ENCODE measurements at places on chromosomes 7 and 10. TPM values are rescaled to one million over a fixed set of nuclear protein-coding genes. Genes with fewer than 3 reads are reported as not detected.

ZNF804B gene
- total RNA-seq: not detected

IFIT1B gene
- total RNA-seq: not detected

TFR2 gene
- 17.7 TPM for total RNA-seq

FRMPD2 gene
- not detected for total RNA-seq

UNCX gene
- total RNA-seq: not detected

DNA sequence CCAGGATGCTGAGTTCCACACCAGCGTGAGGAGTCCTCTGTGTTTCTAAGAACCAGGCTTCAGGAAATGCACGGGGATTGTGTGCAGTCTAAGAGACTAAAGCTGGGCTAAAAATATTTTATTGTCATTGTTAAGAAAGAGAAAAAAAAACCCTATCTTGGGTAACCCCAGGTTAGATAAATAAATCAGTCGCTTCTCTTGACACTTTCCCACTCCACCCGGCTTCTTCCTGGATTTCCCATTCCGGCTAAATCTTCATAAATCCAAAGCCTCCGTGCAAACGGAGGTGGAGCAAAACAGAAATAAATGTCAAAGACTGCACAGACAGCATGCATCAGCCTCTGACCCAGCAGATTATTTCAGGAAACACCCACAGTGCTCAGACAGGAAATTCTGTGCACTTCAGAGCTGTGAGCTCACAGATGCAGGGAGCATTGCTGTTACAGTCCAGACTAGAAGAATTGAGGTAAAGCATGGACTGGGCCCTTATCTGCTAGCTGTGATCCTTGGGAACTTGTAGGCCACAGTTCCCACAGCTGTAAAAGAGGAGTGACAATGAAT lies 44.8 kb upstream of the GRID1 start:
- no peaks in the 10 kb centered on the region for H3K36me3 ChIP-seq
- no peaks in the 10 kb centered on the region for H3K27me3 ChIP-seq
- H3K27ac ChIP-seq: no peak overlapping the region
- DNase-seq: peak; percentile 27
- H3K4me1 ChIP-seq: peaks cover 42% of the 10 kb centered on the region

DNA sequence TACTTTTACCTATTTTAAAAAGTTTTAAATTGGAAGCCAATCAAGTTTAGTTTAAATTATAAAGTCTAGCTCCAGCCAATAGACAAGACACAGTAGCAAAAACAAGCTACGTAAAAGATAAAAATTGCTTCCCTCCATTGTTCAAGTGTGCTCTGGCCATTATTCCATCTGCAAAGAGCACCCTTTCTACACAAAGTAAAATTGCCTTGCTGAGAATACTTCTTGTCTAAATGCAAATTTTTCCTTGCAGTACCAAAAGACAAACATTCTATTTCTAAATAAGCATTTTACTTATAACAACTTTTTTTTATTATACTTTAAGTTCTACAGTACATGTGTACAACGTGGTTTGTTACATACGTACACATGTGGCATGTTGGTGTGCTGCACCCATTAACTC lies 75.9 kb upstream of the ZNF746 start:
- no peaks in the 10 kb centered on the region for H3K4me1 ChIP-seq
- H3K27me3 ChIP-seq: no peaks in the 10 kb centered on the region
- no peak overlapping the region for H3K27ac ChIP-seq

DNA sequence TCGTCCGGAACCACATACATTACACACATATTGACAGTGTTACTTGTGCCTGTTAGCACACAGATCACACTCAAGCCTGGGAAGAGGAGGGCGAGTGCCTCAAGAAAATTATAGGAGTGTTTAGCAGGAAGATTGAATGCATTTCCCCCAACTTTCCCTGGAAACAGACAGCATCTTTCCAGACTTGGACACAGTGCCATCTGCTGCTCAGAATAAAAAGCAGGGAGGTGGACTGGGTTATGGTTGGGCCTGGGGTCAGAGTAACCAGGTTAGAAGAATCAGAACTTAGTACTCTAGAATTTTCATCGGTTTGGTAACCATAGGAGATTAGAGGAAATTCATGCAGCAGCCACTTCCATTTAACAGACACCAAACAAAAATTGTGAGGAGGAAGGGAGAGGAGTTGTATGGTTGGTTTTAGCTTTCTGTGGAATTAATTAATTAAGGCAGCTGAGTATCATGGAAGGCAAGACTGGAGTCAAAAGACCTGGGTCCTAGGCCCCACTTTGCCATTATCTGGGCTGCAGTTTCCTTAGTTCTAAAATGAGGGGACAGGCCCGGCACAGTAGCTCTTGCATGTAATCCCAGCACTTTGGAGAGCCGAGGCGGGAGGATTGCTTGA lies 43.4 kb upstream of the OPTN start:
- H3K4me1 ChIP-seq: no peaks in the 10 kb centered on the region
- no peaks in the 10 kb centered on the region for H3K27me3 ChIP-seq
- no peak overlapping the region for H3K27ac ChIP-seq
- DNase-seq: no peak
- H3K4me3 ChIP-seq: no peak overlapping the region

- H3K4me3 ChIP-seq: no peak overlapping the region
- no peak overlapping the region for H3K27ac ChIP-seq
Observed at GRCh38 chr7:36070230-36070629, 82.8 kb upstream of the EEPD1 start.

DNA sequence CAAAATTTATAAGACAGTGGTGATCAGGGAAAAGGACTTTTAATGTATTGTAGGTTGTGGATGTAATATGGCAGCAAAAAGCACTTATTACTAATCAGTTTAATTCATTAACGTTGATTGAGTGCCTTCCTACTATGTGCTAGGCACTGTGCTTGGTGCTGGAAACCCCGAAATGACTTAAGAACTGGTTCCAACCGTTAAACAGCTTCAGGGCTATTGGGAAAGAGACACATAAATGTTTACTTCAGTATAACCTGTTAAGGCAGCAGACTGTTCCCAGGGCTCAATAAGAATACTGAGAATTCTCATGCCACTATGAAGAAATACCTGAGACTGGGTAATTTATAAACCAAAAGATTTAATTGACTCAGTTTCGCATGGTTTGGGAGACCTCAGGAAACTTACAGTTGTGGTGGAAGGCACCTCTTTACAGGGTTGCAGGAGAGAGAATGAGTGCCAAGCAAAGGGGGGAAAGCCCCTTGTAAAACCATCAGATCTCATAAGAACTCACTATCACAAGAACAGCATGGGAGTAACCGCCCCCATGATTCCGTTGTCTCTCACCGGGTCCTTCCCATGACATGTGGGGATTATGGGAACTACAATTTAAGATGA lies 1.1 kb upstream of the SLC25A13 start:
- H3K4me1 ChIP-seq: peaks cover 10% of the 10 kb centered on the region
- H3K27me3 ChIP-seq: no peaks in the 10 kb centered on the region
- H3K4me3 ChIP-seq: no peak overlapping the region
- H3K36me3 ChIP-seq: no peaks in the 10 kb centered on the region

DNA sequence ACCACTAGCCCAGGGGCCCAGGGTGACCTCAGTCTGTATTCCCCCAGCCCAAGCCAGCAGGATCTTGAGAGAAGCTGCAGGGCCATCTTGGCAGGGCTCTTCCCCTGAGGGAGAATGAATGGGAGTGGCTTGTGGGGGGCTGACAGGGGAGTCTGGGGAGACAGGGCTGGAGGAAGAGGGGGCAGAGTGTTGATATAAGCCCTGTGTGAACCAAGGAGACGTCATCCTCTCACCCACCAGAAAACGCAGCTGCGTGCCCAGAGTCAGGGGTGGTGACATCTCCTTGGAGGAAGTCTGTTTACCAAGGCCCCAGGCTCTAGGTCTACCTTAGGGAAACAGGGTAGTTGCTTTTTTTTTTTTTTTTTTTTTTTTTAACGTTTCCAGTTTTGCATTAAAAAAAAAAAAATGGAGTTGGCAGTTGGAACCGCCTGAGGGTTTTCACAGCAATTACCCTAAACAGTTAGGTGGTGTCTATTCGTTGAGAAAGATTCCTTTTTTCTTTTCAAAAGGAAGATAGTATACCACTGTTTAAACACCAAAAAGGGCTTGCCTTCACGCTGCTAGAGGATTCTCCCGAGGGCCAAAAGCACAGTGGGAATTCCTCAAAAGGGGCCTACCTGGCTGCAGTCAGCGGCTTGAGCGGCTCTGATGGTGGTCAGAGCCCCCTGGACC lies 113.8 kb downstream of the PRPF18 start:
- DNase-seq: no peak
- no peak overlapping the region for H3K4me3 ChIP-seq
- no peaks in the 10 kb centered on the region for H3K27me3 ChIP-seq
- no peaks in the 10 kb centered on the region for H3K4me1 ChIP-seq

- no peak for DNase-seq
- no peaks in the 10 kb centered on the region for H3K36me3 ChIP-seq
- no peaks in the 10 kb centered on the region for H3K27me3 ChIP-seq
- no peak overlapping the region for H3K4me3 ChIP-seq
- H3K27ac ChIP-seq: no peak overlapping the region
Observed at GRCh38 chr10:3229815-3230214, 57.2 kb upstream of the PITRM1 start.

DNA sequence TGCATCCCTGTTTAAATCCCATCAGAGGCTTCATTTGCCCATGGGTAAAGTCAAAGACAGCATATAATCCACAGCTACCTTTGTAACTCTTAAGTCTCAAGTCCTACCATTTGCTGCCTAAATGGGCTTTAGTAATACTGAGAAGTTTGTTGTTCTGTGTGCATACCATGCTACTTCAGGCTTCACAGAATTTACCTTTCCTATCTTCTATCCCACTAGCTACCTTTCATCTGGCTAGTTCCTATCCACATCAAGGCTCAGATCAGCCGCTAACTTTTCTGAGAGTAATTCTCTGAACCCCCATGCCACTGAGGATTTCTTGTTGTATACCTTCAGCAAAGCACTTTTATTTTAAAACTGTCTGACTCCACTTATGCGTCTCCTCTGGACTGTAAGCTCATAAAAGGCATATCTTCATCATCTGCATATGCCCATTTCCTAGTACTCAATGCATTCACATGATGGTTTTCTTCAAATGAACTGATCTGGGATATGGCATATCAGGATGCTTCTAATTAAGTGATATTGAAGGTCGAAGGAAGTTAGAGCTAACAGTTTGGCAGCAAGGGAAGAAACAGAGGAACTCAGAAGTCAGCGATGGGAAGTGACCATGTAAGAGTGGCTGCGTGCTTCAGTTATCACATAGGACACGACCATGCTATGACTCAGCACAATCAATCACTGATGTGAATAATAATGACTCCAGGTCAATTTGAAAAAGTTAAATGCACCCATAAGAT lies 283.9 kb upstream of the DKK1 start:
- no peak overlapping the region for H3K4me3 ChIP-seq
- H3K27ac ChIP-seq: no peak overlapping the region
- H3K36me3 ChIP-seq: no peaks in the 10 kb centered on the region
- no peaks in the 10 kb centered on the region for H3K4me1 ChIP-seq
- no peak for DNase-seq
- H3K27me3 ChIP-seq: no peaks in the 10 kb centered on the region

DNA sequence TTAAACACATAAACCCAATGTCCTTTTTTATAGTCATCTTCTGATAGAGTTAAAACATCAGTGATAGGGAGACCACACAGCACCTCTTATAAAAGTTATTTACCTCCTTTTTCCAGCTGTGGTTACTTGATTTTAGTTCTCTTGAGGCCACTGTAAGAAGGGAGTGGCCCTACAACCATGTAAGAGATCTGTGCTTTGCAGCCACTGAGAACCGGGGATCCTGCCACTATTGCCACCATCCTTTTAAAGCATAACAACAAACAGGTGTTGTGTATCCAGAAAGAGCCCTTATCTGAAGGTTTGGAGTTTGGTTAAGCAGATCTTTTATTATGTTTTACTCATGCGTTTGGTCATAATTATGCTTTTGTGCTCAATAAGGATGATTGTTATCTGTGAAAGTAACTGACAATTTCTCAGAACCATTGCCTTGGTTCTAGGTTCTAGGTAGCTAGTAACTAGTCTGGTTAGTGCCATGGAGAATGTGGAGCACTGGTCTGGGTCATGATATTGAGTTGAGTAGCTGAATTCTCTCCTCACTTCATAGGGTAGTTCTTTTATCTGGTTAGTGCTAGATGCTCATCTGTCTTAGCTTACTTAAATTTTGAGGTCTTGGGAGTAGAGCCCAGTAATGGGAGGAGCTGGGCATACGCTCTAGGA lies 56.5 kb downstream of the ST7 start:
- peaks cover 58% of the 10 kb centered on the region for H3K4me1 ChIP-seq
- no peak for DNase-seq
- H3K27me3 ChIP-seq: no peaks in the 10 kb centered on the region
- no peaks in the 10 kb centered on the region for H3K36me3 ChIP-seq

- H3K4me3 ChIP-seq: no peak overlapping the region
- no peaks in the 10 kb centered on the region for H3K4me1 ChIP-seq
- no peak overlapping the region for H3K27ac ChIP-seq
- no peaks in the 10 kb centered on the region for H3K27me3 ChIP-seq
- no peak for DNase-seq
Observed at GRCh38 chr10:130010653-130011052, 46.6 kb upstream of the EBF3 start.

DNA sequence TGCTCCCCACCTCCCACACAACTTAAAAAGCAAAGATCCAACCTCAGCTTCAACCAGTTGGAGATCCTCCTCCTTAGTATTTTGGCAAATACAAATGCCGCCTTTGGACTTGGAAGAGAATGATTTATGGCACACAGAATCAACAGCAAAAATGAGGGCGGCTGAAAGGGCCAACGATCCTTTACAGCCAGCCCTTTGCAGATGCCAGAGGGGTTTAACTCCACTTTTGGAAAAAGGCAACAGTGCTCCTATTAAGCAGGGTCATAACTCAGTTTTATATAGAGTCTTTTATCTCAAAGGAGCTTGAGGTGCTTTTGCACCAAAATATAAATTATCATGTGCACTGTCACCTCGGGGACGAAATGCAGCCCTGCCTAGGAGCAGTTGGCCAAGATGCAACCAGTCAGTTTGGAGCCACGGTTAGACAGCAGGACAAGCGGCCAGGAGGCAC lies 56.7 kb upstream of the JCAD start:
- no peaks in the 10 kb centered on the region for H3K27me3 ChIP-seq
- no peaks in the 10 kb centered on the region for H3K4me1 ChIP-seq
- H3K4me3 ChIP-seq: no peak overlapping the region
- no peaks in the 10 kb centered on the region for H3K36me3 ChIP-seq
- H3K27ac ChIP-seq: no peak overlapping the region

GRCh38 chr10:62075912-62076311 lies 174.4 kb downstream of the ARID5B start:
- H3K27me3 ChIP-seq: no peaks in the 10 kb centered on the region
- peaks cover 7% of the 10 kb centered on the region for H3K4me1 ChIP-seq
- no peak for DNase-seq
- H3K27ac ChIP-seq: no peak overlapping the region
- peaks cover 9% of the 10 kb centered on the region for H3K36me3 ChIP-seq
- H3K4me3 ChIP-seq: no peak overlapping the region

- no peak overlapping the region for H3K27ac ChIP-seq
- no peaks in the 10 kb centered on the region for H3K27me3 ChIP-seq
- no peaks in the 10 kb centered on the region for H3K4me1 ChIP-seq
- DNase-seq: no peak
- H3K4me3 ChIP-seq: no peak overlapping the region
Observed at GRCh38 chr10:28312572-28312971, 9.7 kb upstream of the MPP7 start.

DNA sequence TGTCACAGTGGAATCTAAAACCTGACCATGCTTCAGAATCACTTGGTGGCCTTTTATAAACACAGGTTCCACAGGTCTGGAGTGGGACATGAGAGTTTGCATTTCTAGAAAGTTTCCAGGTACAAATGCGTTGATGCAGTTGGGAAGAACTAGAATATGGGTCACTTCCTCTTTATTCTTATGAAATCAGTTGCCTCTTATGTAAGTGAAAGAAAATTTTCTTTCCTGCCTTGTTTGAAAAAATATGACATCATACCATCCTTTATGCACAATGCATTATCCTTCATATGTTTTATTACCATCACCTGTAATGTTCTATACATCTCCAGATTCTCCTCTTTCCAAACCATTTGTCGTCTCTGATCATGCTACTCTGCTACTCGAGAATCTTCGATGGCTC lies 44.0 kb downstream of the PLXNA4 start:
- no peaks in the 10 kb centered on the region for H3K36me3 ChIP-seq
- no peaks in the 10 kb centered on the region for H3K27me3 ChIP-seq
- H3K27ac ChIP-seq: no peak overlapping the region
- no peak overlapping the region for H3K4me3 ChIP-seq
- no peaks in the 10 kb centered on the region for H3K4me1 ChIP-seq

Measured in CD8-positive, alpha-beta memory T cell (primary cell).